ENCODE measurements at places on chromosomes 4 and X.
A peak's percentile ranks its signal among the peaks of the same experiment; 100 is the strongest.

GRCh38 chr4:40337523-40337922 lies 2.4 kb downstream of the CHRNA9 start:
- no peak for DNase-seq

DNA sequence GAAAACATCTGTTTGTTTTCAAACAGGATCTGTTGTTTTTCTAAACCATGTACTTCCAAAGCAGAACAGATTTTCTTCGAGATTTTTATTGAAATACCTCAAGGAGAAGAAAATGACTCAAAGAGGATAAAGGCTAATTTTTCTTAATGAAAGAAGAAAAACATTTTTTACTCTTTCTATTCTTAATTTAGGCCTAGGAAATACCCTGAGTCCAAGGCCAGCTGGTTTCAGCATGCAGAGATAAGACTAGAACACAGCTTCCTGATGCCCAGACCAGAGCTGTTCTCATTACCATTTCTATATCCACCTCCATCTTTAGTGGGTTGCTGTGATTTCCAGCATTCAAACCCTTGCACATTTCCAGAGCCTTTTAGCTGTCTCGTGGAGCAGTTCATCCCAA lies 18.3 kb downstream of the GAB1 start:
- no peak for DNase-seq

GRCh38 chr4:14752341-14753046 lies 249.8 kb upstream of the CPEB2 start:
- DNase-seq = no peak

DNA sequence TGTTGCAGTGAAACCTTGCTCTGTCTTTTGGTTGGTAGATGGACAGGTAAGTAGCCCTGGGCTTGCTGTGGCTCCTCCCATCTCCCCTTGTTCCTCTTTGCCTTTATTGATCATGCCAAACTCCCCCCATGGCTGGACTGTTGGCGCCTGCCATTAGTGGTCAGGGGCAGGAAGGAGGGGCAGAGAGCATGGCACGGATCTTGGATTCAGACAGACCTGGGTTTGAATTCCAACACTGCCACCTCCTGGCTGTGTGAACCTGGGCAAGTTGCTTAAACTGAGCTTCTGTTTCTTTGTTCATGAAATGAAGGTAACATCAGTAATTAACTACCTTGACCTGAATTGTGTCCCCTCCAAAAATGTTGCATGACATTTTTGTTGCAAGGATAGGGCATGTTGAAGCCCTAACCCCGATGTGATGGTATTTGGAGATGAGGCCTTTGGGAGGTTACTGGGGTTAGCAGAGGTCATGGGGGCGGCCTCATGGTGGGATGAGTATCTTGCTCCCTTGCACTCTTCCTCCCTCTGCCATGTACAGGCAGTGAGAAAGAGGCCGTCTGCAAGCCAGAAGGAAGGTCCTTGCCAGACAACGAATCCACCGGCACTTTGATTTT lies 6.0 kb downstream of the SLC2A9 start:
- no peak for DNase-seq

DNA sequence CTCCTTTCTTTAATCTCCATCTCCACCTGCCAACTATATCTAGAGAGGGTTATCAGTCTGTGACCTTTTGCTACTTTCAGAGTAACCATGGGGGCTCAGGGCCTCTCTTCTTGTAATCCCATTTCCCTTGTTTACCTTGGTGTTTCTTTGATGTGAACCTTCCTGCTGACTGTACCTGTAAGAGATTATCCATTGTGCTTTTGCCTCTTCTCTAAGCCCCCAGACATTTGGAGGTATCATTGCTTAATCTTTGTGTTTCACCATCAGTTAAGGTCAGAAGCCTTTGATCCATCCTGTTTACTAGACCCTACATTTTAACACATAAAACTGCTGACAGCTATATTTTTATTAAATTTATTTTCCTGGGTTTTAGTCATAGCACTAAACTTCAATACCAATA lies 111.8 kb upstream of the RAP2C start:
- no peak for DNase-seq

GRCh38 chrX:125203365-125203736 lies 116.3 kb upstream of the TEX13C start:
- DNase-seq = no peak

DNA sequence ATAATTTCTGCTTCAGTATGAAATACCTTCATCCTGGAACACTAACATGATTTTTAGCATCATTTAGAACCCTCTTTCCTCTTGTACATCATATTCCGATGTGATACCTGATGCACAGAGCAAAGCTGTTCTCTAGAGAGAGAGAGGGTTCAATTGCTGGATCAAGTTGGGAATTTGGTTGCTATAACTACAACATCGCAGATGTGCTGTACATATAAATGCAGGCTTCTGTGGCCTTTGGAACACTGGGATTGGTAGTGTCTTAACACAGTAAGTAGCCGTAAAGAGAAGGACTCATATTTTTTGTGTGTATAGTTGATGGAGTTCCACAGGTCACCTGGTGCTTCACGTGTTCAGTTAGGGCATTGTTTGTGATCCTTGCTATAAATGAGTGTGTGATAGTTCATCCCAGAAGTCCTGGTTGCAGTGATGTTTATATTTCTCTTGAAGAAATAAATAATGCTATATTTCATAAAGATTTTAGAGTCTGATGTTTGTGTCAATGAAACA lies 119.2 kb downstream of the RAPGEF2 start:
- no peak for DNase-seq

GRCh38 chrX:133985164-133985966 lies at the start of gene GPC3:
GPC3 (minus strand) TSS chrX:133985594.
- no peak for DNase-seq

- DNase-seq = no peak
These were observed 107.4 kb downstream of the DDIT4L start for GRCh38 chr4:100082852-100083251.

- no peak for DNase-seq
These were observed 132.5 kb upstream of the FMR1 start for GRCh38 chrX:147779173-147779572.

GRCh38 chr4:100913685-100914084 lies 395.9 kb upstream of the EMCN start:
- no peak for DNase-seq

DNA sequence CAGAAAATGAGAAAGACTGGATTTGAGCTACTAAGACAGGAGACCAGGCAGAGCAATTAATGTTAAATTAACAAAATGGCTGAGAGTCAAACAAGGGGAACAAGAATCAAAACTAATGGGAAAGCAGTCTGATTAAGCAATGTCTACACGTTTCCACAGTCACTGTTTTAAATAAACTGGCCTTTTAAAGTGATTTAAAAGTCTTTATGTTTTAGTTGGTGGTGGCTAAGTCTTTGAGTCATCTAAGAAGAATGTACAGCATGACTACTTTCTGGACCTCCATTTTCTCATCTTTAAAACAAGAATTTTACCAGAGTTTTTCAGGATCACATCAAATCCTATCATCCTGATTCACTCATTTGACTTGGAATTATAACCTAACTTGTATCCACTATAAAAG lies 233.8 kb downstream of the ENOX2 start:
- no peak for DNase-seq

- DNase-seq = peak; percentile 6
These were observed 26.5 kb downstream of the HCCS start for GRCh38 chrX:11137543-11138139.

GRCh38 chrX:100944601-100945000 lies 15.9 kb upstream of the XKRX start:
- DNase-seq = no peak

DNA sequence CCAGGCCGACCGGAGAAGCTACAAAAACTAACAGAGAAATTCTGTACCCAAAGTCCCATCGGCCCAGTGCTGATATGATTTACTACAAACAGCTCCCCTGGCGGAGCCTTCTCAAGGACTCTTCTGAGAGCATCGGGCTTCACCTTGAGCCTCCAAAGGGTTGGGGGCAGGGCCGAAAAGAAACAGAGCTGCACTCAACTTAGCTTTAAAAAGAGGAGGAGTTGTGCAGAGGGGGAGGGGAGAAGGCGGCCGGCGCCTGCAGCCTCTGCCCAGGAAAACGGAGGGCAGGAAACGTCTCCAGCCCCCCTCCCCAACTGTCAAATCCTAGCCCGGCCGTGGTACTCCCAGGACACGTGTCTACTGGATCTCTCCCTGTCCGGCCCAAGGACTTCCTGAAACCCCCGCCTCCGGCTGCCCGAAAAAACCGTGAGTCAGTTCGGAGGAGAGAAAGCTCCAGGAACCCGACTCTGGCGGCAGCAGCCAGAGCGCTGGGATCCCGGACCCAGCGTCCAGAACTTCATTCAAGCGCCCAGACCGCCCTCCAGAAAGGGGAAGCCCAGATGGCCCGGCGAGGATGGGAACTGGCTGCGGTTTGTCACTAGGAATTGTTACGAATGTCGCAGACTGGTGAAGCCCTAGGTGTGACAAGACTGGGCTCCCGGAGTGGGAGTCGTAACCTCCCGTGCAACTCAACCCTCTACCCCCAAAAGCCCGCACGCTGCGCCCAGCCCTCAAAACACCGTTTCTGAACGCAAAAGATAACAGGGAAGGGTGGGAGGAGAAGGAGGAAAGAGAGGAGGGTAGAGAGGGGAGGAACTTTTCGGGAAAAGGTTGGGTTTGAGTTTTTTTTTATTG lies 973 bp downstream of the ADAMTS3 start:
- peak; percentile 32 for DNase-seq

DNA sequence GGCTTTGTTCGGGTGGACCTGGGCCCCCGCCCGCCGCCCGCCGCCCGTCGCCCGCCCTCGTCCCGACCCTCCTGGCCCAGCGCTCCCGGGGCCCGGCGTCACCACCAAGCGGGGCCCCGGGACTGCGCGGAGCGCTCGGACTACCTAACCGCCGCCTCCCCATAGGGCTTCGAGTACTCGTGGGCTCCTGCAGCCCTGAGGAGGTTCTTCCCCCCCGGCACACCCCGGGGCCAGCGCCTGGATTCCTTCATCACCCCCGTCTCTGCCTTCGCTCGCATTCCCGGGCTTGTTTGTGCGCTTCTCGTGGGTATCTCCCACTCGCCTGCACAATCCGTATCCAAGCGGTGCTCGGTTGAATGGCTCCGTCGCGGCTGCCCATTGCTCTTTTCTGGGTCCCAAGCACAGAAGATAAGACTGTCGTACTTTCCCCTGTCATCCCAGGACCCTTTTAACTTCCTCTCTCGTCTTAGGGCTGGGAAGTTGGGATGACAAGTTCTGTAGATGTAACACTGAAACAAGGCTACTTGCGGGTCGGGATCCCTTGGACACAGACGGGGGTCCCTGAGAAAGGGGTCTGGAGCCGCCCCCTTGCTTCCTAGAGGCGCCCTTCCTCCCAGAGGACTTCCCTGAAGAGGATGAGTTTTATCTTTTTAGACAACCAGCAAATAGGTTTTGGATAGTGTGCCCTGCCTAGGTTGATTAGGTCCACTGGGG lies 565 bp downstream of the MOB1B start:
- DNase-seq = no peak

DNA sequence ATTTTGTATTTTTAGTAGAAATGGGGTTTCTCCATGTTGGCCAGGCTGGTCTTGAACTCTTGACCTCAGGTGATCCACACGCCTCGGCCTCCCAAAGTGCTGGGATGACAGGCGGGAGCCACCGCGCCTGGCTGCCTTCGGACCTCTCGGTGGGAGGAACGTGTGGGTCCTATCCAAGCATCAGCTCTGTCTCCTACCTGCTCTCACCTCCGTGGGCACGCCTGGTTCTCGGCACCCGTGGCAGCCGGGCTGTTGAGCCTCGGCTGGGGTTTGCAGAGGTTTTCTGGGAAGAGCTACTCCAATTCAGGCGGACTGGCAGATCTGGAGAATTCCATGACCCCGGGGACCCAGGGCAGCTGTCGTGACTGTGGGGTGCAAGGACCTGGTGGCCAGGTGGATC lies 23.6 kb upstream of the PPP2R3B start:
- DNase-seq = no peak

- DNase-seq = no peak
These were observed 157.8 kb downstream of the RELL1 start for GRCh38 chr4:37528166-37528885.

DNA sequence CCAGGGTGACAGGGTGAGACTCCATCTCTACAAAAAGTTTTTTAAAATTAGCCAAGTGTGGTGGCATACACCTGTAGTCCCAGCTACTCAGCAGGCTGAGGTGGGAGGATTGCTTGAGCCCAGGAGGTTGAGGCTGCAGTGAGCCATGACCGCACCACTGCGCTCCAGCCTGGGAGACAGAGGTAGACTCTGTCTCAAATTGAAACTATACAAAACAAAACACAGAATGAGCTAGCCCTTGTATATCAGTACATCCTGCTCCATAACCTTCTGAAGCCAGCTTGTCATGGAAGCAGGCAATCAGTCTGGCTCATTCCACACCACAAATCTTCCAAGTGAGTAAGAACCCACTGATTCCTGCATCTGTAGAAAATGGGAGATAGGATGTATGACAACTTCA lies 49.0 kb downstream of the CD99L2 start:
- no peak for DNase-seq

DNA sequence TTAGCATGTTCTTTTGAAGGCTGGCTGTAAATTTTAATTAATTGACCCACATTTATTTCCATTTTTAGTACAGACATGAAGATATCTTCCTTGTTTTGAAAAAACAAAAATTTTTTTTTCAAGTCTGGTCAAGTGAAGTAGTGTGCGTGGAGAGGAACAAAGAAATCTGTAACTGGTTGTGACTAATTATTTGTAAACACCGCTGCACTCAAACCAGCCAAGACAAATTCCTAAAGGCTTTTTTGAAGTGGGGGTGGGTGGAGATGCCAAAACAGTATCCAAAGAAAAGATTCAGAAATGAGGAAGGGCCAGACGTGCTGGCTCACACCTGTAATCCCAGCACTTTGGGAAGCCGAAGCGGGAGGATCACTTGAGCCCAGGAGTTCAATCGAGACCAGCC lies 88.3 kb downstream of the SHROOM2 start:
- no peak for DNase-seq

DNA sequence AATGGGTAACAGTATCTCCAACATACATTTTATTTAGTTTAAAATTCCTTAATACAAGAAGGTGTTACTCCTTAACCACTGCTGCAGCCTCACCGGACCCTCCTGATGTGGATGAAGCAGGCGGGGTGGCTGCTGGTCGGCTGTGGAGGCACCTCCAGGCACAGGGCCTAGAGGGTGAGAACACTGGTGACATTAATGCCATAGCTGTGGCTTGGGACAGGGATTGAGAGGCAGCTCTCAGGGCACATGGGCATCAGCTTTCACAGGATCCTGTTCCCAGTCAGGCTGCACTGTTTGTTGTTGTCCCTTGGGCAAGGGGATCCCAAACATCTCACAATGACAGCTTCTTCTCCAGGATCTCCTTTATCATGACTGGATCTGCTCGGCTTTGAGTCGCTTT lies 90.0 kb downstream of the GATB start:
- no peak for DNase-seq

GRCh38 chr4:11418610-11419009 lies 10.1 kb downstream of the HS3ST1 start:
- no peak for DNase-seq

DNA sequence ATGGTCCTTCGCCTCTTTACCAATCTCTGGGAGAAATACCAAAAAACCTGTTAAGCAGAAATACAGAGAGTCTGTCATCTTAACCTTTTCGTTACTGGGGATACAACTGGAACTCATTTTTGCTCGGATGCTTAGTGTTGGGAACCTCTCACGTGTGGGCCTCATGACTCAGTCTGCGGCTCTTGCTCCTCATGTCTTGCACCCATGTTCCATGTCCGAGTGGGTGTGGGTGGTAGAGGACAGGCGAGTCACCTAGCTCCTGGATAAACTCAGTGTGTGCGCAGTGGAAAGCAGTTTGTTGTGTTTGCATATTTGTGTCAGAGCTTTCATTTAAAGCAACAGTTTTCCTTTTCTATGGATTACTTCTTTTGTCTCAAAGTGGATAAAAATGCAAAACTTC lies 70.6 kb downstream of the TNIP2 start:
- no peak for DNase-seq

GRCh38 chr4:106652095-106652494 lies 283.5 kb upstream of the GIMD1 start:
- DNase-seq = no peak

All from HS-5 (cell line).